Activated CD8-positive, alpha-beta memory T cell treated with anti-CD3 and anti-CD28 coated beads for 1 hour (primary cell): ENCODE measurements at places on chromosomes 13 and 19.

DNA sequence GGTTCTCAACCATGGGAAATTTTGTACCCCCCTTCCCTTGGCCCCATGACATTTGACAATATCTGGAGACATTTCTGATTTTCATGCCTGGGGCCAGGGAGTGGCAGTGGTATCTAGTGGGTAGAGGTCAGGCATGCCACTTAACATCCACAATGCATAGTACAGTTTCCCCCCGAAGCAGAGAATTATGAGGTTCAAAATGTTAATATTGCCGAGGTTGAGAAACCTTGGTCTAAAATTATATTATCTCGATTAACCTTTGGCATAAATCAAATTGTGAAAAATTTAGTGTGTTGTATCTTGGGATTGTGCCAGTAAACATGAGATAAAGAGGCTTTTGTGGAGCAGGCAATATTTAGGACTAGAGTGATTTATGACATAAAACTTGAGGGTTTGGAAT lies 147.9 kb downstream of the LMO7 start:
- no peak for DNase-seq

- no peak for DNase-seq
Observed at GRCh38 chr19:31444931-31445330, 95.7 kb upstream of the TSHZ3 start.

DNA sequence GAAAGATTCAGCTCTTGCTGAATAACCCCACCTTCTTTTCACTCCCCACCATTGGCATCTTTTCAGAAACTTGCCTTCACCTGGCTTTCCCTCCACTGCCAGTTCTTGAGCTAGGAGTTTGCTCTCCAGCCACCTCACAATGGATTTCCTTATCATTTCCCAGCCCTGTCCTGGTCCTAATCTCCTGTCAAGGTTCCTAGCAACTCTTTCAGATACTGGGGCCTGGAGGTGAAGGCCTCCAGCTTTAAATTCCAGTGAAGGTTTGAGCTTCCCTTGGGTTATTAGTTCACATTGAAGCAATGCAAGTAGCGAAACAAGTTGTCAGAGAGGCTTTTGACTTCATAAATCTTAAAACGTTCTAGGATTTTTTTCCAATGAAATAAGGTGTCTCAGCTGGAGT lies 320.8 kb upstream of the MAB21L1 start:
- DNase-seq = no peak

DNA sequence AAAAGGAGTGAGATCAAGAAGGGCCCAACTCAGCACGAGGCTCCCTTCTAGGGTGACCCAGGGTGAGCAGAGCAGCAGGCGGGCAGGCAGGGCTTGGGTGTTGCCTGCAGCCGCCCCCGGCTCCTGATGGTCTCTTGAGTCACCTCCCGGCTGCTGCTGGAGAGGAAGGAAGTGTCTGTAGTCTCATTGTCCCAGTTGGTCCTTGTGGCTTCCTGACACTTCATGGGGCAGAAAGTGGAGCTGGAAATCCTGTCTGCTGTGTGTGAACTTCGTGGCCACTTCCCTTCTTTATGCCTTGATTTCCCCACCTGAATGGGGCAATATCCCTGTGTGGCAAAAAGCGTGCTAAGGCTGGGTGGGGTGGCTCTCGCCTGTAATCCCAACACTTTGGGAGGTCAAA lies 2.5 kb downstream of the MAP1S start:
- DNase-seq = no peak

GRCh38 chr13:110640591-110641029 lies 25.3 kb downstream of the NAXD start:
- DNase-seq = no peak

GRCh38 chr19:40610396-40611064 lies 9.4 kb downstream of the LTBP4 start:
- no peak for DNase-seq

DNA sequence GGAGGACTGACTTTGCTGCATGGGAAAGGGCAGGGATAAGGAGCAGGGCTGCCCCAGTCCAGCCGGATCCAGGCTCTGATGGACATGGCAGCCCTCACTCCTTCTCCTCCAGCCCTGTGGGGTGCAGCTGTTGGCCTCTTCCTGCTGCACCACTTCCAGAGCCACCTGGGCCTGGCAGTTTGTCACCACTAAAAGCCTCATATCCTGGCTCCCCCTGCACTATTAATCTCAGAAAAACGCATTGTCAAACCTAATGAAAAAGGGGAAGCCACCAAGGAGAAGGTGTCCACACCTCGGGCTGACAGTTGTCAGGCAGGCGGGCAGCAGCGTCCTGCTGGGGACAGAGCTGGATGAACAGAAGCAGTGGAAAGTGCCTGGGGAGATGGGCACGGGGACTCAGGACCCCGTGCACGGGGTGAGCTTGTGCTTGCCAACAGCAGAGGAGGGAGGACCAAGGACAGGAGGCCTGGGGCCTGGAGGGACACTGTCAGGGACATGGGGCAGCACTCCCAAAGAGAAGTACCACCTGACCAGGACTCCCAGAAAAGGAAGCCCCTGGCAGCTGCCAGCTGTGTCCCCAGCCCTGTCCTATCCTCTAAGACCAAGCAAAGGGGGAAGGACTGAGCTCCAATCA lies 151.1 kb upstream of the TSHZ3 start:
- DNase-seq = no peak

- DNase-seq = no peak
Observed at GRCh38 chr19:43906774-43907173, 28.3 kb downstream of the ZNF45 start.

DNA sequence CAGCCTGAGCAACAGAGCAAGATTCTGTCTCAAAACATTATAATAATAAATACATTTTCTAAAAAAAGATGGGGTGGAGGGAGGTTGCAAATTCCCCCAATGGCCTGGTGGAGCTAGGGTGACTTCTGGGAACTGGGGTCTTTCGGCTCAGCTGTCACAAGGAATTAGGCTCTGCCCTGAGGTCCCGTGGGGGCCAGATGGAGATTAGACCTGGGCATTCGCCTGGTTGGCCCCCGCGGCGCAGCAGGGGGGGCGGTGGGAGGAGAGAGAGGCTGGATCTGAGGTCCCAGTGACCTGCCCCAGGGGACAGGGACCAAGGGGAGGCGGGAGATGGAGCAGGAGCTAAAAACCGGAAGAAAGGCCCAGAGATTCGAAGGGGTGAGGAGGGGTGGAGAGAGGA lies 14.8 kb downstream of the FUT6 start:
- no peak for DNase-seq

DNA sequence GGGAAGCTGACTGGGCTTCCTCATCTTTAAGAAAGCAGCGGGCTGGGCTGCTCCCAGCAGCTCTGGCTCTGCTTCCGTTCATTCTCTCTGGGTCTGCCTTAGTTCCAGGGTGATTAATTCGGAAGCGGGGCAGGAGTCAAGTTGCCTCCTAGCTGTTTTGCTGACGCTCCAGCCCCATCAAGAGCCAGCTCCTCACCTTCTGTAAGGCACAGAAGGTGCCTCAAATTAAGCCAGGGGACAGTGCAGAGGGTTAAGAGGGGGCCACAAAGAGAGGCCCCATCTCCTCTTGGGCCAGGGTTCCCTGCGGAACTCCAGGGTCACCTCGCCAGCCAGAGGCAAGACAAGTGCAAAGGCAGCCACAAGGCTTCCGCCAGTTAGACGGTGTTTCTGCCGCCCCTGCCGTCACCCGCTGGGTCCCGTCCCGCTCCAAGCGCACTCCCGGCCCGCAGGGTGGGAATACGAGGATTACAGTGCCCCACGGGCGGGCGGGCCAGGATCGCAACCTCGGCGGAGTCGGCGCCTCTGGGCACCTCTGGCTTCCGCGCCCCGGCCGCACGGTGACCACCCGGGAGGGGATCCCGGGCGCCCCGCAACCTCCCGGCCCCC lies 508 bp downstream of the SLC15A1 start:
- DNase-seq = no peak

DNA sequence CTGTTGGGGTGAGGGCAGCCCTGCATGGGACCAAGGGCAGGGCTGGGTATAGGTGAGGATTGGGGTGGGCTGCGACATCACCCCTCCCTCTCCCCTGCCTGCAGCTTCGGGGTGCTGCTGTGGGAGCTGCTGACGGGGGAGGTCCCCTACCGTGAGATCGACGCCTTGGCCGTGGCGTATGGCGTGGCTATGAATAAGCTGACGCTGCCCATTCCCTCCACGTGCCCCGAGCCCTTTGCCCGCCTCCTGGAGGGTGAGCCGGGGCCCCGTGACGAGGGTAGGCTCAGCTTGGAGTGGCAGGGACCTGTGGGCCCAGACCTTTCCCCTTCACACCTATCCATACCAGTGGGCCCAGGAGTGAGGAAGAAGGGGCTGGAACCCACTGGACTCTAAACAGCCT lies 13.2 kb downstream of the MAP3K10 start:
- DNase-seq = no peak

DNA sequence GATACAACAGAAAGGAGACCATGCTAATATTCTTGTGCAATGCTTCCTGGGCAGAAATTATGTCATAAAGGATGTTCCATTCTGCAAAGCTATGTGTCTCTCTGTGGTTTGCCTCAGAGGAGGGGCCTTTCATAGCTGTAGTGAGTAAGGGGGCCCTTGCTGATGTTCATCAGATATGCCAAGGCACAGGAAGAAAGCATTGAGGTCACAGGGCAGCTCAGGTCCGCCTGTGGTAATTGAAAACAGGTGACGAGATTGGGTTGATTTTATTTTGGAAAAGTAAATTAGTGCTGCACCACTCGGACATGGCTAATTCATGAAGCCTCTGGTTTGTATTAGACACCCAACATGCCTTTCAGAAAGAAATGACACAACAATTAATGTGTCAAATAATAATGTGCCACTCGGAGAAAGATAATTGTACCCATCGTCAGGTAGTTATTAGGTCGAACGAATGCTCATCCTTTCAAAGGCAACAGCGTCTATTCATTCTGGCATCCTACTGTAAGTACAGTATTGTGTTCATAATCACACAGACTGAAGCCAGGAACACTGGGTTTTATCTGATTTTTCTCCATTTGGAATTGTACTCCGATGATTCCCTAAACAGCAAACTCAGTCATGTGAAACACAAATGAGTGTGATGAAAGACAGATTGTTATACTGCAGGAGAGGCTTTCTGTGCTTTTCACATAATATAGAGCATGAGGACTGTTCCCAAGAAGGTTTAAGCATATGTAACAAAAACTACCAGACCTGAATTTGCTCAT lies 421.6 kb upstream of the KLF12 start:
- DNase-seq = no peak

GRCh38 chr13:78015782-78016181 lies 97.2 kb upstream of the EDNRB start:
- no peak for DNase-seq

- DNase-seq = no peak
Observed at GRCh38 chr19:32817569-32818476, 51.7 kb downstream of the SLC7A9 start.

- no peak for DNase-seq
Observed at GRCh38 chr19:49997709-49998108, 27.5 kb downstream of the VRK3 start.

DNA sequence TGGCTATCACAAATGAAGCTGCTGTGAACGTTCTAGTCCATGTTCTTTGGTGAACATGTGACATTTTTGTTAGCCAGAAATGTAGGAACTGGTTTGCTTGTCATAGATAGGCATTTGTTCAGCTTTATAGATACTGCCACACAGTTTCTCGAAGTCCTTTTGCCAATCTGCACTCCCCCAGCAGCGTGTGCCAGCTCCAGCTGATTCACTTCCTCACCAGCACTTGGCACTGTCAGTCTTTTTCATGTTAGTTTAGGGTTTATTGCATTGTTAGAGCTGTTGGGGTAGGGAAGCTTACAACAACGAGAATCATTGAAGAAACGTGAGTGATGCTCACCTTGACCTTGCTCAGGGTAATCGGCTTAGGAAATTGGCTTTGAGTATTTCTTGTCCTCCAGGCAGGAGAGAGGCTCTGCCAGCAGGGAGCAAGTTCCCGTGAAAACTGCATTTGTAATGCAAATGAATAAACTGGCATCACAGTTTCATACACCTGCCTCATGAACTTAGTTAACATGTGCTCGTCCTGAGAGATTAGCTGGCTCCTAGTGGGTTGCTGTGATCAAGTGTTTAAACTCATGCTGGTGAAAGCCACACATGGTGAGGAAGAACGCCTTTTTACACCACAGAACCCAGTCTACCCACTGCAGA lies 83.9 kb downstream of the ING1 start:
- DNase-seq = no peak

- DNase-seq = no peak
Observed at GRCh38 chr13:86403181-86403580, 604.0 kb upstream of the SLITRK6 start.

GRCh38 chr19:801030-801860 lies 4.0 kb downstream of the PTBP1 start:
- no peak for DNase-seq

DNA sequence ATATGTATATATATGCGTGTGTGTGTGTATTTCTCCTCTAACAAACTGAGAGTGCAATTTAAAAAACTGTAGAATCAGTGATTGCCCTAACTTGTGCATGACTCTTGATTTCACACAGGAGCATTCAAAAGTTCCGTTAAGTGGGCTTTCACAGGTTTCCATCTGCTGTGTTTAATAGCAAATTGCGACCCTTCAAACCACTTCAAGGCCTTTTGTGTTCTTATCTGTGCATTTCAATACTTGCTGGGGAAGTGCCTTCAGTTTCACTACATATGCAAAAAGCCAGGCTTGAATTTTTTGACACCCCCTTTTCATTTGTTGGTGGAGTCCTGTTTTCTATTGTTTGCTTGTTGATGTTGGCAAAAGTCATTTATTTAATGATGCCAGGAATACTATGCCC lies 158.0 kb downstream of the TM9SF2 start:
- DNase-seq = no peak

DNA sequence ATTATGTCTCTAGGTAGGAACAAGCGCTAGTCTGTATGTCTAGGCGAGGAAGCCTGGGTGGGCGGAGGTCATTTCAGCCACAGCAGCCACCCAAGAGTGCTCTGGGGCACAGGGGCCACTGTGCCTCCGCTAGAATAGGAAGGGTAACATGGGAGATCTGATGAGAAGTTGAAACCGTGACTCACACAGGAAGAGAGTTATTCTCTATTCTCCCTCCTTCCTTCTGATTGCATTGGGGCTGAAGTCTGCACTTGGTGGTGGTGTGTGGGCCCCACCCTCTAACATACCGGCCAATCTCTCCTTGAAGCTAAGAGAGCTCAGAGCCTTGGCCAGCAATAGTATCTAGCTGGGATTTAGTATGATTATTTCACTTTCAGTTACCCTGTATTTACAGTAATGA lies 20.3 kb upstream of the GGACT start:
- DNase-seq = no peak

- no peak for DNase-seq
Observed at GRCh38 chr13:32407854-32408253, 20.1 kb downstream of the N4BP2L1 start.

- no peak for DNase-seq
Observed at GRCh38 chr19:43782689-43783231, 2.0 kb upstream of the KCNN4 start.

GRCh38 chr13:38483623-38484022 lies 134.0 kb downstream of the UFM1 start:
- no peak for DNase-seq

DNA sequence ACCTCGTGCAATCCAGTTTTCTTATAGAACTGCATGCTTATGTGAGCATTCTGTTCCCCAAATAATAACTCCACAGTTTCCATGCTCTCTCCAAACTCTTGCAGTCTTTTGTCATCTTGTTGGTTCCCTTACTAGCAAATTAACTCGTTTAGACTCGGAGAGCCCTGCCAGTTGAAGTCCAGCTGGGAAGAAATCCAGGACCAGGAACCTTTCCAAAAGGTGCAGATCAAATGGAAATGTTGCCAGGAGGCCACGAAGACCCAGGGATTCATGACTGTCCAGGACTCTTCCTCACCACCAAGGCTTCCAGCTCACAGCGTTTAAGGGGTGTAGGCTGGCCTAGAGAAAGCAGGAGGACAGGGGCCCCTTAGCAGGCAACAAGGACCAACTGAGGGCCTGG lies 2.1 kb upstream of the TDRD12 start:
- DNase-seq = no peak
